ENCODE measurements at places on chromosomes 12 and 14.

- DNase-seq: no peak
Measured at GRCh38 chr12:64890873-64891468, 66.5 kb downstream of the TBC1D30 start.

DNA sequence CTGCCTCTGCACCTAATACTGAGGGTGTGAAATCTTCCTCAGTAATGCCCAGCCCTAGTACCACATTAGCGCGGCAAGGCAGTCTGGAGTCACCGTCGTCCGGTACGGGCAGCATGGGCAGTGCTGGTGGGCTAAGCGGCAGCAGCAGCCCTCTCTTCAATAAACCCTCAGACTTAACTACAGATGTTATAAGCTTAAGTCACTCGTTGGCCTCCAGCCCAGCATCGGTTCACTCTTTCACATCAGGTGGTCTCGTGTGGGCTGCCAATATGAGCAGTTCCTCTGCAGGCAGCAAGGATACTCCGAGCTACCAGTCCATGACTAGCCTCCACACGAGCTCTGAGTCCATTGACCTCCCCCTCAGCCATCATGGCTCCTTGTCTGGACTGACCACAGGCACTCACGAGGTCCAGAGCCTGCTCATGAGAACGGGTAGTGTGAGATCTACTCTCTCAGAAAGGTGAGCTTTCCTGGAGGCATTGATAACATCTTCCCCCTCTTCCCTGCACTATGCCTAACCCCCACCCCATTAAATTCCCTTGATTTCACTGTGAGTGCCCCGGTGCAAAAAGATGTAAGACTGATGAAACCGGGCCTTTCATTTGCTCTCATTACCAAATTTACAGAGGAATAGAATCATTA is 291.4 kb downstream of the NAV3 start:
- DNase-seq: no peak

DNA sequence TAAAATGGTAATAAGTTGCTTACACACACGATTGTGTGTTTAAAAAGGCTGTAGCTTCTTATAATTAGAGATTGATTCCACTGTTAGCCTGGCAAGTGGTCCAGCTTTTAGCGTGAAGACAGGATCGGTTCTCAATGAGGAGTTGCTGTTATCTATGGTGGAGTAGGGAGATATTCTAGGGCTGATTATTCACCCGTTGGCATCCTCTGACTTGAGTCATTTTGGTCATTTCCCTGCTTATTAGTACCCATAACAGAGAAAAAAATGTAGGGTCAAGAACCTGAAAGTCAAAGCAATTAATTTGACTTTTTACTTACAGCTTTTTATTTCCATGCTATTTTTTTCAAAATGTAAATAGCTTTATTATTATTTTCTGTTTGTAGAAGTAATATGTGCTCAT is 76.0 kb downstream of the KCNK13 start:
- no peak for DNase-seq

- no peak for DNase-seq
Measured at GRCh38 chr12:55707841-55708694, at the start of gene ITGA7. Gene ITGA7 (minus strand): TSS chr12:55707904. CDS start chr12:55707682, 222 bp downstream.

DNA sequence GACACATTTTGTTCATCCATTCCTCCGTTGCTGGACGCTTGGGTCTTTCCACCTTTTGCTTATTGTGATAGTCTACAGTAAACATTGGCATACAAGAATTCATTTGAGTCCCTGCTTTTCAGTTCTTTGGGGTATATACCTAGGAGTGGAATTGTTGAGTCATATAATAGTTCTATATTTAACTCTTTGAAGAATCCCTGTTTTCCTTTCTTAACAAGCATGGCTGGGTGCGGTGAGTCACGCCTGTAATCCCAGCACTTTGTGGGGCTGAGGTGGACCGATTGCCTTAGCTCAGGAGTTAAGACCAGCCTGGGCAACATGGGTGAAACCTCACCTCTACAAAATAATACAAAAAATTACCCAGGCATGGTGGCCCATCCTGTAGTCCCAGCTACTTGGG is 75.4 kb downstream of the CCDC92 start:
- no peak for DNase-seq

Measured in DMS 273 treated with DMSO at 0.1 percent for 48 hours (cell line).